ENCODE measurements at places on chromosomes 7 and 10.

DNA sequence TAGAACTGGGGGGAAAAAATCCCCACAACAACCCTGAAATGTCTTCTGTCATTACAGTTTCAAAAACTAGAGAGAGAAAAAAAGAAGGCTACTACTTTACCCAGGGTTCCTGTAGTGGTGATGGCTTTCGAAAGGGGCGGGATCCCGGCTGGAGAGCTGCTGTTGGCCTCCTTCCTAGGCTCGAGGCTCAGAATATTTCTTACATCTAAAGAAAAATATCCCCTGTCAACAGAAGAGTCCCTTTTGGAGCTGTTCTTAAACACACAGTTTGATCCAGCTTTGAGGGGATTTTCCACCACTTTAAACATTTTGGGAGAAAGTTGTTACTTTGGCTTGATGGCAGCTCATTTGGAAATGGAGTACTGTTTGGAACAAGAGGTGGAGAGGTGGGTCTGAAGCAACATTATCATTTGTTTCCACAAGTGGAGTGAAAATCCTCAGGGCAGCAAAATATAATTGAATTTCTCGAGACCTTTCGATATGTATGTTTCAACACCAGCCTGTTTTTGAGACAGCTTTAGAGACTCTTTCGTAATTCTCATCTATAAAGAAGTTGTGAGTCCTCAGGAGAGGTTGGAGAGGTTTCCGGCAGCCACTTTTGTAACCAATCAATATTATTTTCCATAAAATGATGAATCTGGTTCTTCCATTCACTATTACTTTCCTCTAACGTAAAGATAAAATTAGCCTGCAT, 5.1 kb downstream of the HOXA13 start:
- DNase-seq: no peak

DNA sequence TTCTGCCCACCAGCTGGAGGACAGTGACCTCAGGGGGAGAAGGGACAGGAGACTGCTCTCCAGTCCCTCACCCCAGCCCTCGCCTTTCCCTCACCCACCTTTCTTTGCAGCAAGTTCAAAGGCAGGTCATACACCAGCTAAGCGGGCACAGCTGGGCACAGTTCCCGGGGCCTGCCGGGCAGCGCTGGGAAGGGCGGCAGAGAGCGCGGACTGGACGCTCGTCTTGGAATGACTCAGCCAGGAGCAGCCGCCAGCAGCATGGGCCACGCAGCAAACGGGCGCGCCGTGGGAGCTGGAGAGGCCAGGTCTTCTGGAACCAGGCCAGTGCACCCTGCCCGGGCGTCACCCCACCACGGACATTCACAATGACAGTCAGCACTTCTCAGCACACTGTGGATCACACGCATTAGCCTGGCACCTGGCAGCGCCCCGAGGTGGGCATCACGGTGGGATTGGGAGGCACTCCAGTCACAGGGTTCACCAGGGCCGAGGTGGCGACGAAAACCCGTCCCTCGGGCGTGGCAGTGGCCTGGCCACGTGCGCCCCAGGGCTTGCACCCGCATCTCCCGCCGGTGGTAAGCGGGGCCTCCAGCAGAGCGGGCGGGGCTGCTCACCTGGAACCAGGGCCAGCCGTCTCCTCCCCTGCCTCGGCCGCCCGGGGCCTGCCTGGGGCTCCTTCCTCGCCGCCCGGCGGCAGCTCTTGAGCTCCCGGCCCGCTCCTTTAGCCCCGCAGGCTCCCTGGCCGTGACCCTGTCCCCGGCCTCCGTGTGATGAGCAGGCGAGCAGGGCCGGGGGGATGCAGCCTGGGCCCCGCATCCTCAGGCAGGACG, 29.0 kb upstream of the WDFY4 start:
- DNase-seq: peak; percentile 35

GRCh38 chr7:17946591-17946990, 6.3 kb upstream of the SNX13 start:
- DNase-seq: peak; percentile 37

DNA sequence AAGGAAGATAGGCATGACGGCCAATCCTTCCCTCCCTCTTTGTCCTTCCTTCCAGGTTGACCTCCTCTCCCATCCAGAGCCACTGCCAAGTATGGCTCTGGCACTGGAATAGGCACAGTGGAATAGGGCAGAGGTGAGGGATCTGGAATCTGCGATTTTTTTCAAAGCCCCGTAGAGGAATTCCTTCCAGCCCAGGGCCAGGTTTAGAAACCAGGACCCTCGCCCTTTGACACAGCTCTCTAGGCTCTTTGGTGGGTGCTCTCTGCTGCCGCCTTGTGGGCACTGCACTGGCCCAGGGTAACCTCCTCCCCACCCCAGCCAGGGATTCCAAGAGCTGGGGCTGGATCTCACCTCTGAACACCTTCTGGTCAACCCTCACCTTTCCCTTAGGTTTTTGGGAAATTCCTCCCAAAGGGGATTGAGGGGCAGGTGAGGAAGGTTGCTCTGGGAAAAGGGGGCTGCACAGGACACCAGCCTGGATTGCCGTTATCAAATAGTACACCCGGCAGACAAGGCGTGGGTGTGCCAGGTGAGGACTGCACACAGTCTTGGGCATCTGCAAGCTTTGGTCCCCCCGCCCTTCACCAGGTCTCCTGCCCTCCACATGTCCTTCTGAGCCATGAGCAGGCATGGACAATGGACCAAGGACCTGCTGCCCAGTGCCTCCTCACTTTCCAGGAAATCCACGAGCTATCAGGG, 22.8 kb downstream of the C10orf105 start:
- no peak for DNase-seq

DNA sequence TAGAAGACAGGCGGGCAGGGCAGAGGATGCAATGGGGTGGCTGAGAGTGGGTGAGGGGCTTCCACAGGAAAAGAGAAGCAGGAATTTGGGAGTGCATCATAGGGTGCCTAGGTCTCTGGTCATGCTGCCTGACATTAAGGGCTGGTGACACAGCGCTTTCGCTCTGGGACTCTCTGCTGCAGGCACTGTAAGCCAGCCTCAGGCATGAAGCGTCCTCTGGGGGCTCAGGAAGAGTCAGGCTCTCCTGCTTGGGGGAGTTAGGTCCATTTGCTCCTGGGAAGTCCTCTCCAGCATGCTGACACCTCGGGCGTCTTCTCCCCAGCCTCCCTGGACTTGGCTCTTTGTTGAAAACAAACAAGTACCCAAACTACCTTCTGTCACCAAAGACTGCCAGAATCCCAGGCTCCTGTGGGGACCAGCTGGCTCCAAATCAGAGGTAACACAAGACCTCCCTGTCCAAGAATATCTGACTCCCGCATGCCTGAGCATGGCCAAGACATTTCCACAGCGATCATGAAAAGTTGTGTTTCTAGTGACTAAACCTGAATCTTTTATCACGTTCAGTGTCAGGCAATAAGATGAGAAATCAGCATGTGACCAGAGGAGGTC, 55.4 kb downstream of the GPR26 start:
- DNase-seq: no peak

GRCh38 chr10:123140983-123141390, 5.2 kb downstream of the HMX3 start:
- no peak for DNase-seq

DNA sequence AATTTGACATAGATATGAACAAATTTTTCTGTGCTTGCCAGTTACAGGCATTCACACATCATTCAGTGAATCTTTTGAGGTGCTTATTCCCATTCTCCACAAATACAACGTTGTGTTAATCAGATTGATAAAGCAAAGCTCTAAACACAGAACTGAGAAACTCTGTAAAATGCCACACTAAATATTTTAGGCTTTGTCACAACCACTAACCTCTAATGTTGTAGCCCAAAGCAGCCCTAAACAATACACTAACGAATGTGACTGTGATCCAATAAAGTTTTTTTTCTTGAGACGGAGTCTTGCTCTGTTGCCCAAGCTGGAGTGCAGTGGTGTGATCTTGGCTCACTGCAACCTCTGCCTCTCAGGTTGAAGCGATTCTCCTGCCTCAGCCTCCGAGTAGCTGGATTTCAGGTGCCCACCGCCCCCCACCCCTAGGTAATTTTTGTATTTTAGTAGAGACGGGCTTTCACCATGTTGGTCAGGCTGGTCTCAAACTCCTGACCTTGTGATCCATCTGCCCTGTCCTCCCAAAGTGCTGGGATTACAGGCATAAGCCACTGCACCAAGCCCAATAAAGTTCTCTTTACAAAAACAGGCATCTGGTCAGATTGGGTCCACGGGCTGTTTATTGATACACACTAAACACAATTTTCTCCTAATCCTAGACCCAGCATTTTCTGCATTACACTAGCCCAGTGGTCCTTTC, 6.9 kb downstream of the CYCS start:
- no peak for DNase-seq

DNA sequence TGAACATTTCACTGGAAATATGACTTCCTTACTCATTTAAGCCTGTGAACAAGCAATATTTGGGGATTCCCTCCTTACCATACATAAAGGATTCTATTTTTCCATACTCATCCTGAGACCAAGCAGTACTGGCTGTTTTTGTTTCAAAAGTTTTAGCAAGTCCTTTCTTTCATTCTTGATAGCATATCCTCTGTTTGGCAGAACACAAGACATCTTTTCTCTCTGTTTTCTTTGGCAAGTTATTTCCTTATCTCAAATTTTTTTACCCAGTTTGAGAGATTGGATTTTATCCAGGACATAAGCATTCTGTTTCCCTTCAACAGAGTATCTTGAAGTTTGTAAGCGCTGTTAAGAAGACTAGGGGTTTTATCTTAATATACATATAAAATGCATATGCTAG, 3.0 kb upstream of the WASL start:
- DNase-seq: no peak

GRCh38 chr7:71633551-71634008, 501.6 kb downstream of the GALNT17 start:
- DNase-seq: peak; percentile 73

DNA sequence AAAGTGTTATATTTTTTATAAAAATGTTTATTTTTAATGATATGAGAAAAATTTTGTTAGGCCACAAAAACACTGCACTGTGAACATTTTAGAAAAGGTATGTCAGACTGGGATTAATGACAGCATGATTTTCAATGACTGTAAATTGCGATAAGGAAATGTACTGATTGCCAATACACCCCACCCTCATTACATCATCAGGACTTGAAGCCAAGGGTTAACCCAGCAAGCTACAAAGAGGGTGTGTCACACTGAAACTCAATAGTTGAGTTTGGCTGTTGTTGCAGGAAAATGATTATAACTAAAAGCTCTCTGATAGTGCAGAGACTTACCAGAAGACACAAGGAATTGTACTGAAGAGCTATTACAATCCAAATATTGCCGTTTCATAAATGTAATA, 64.8 kb upstream of the CAPZA2 start:
- peak; percentile 64 for DNase-seq

DNA sequence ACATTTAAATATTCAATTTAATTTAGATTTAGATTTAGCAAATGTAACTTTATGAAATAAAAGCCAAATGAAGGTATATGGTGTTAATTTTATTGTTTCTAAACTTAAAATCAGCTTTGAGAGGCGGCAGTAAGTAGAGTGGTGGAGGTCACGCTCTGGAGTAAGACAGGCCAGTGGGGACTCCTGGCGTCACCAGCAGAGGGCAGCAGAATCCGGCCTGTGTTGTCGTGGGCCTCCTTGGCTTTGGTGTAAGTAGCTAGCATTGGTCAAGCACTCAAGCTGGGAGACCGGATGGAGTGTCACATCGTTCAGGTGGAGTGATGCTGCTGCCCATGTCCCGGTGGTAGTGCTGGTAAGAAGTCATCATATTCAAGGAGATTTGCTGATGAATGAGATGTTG, 98.7 kb upstream of the DNAJB6 start:
- no peak for DNase-seq

GRCh38 chr10:3655528-3655927, 129.5 kb downstream of the KLF6 start:
- peak; percentile 43 for DNase-seq

GRCh38 chr10:112261281-112261822, 21.8 kb upstream of the TECTB start:
- DNase-seq: no peak

DNA sequence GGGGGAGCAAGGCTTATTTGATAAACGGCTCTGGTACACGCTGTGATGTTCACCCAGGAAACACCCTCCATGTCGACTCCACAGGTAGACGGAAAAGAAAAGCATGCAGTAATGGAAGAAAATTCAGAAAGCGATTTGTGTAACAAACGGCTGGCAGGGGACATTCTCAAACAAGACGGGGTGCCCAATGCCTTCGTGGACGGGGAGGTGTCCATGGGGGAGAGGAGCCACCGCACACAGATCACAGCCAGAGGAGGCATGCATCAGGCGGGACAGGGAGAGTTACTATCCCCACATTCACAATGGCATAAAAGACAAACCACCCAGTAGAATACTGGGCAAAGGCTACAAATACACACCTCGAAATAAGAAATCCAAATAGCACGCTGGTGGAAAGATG, 20.1 kb downstream of the CNPY1 start:
- DNase-seq: no peak

DNA sequence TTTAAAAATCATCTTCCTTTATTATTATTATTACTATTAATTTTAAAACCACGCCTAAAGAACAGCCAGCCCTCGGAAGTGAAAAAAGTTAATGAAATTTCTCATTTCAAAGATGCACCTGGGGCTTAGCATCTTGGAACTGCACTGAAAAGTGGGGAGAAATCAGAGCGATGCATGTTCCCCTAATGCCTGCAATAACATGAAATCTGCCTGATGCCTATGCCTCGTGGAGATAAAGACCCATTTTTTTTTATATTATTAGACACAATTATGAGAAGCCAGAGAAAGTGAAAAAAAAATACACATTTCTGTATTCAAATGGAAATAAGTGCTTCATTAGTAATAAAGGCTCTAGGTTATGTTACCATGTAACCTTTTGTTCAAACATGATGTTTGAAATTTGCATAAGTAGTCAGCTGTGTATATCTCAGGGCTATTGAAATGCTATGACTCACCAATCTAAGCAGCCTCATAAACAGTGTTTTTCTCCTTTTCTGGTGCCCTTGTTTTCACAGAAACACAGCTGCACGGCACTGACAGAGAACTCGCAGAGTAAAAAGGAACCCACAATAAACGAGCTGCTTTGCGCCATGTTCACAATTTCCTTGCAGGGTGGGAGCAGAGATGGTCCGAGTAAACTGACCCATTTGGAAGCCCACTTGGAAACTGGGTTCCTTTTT, 175.8 kb upstream of the PRKCQ start:
- peak; percentile 53 for DNase-seq

- no peak for DNase-seq
Measured at GRCh38 chr10:69573056-69573806, at the start of gene NEUROG3. Gene NEUROG3, minus strand, starts transcription at chr10:69573422. Its CDS starts 379 bp downstream, at chr10:69573043.

- DNase-seq: peak; percentile 70
Measured at GRCh38 chr10:80046629-80047441, 31.6 kb upstream of the TMEM254 start.

DNA sequence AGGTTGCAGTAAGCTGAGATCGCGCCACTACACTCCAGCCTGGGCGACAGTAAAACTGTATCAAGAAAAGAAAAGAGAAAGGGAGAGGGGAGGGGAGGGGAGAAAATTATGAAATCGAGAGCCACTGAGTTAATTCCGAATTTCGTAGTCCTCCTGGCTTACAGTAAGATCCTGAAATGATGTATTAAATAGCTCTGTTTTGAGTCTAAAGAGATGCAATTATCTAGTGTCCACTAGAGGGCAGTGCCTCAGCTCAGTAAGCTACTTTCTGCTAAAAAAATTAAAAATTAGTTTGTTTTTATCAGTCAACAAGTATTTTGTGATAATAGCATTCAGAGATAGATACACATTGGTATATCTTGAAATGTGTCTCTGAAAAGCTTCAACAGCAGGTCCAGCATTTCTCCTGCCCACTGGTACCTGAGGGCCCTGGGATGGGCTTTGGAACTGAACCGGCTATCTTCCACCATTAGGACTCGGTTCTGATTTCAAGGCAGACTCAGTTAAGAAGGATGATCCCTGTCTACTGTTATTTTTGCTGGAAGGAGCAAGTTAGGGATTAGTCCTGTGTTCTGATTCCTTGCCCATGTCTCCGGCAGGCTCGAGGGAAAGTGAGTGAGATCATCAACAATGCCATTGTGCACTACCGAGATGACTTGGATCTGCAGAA, 19.5 kb downstream of the TSPAN33 start:
- DNase-seq: peak; percentile 78
